ENCODE measurements at places on chromosomes 1 and 21.

- H3K4me1 ChIP-seq, result no peaks in the 10 kb centered on the region
- H3K27ac ChIP-seq, result no peak overlapping the region
- no peak for DNase-seq
- H3K36me3 ChIP-seq, result peaks cover 57% of the 10 kb centered on the region
These were observed 15.4 kb downstream of the NOL9 start for GRCh38 chr1:6538956-6539355.

DNA sequence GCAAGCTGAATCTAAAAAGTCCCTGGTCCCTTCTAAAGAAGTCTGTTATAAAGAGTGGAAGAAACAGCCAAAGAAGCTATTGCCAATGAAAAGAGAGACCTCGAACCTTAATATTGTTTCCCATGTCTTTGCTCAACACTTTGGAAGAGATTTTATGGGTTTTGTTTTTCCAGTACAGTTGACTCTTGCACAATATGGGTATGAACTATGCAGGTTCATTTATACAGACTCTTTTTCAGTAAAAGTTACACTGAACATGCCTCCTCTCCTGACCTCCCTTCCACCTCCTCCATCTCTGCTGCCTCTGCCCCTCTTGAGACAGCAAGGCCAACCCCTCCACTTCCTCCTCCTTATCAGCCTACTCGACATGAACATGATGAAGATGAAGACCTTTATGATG lies 332.5 kb downstream of the SETD4 start:
- no peak for DNase-seq
- H3K27me3 ChIP-seq, result no peaks in the 10 kb centered on the region
- H3K27ac ChIP-seq, result no peak overlapping the region
- H3K4me3 ChIP-seq, result no peak overlapping the region
- no peaks in the 10 kb centered on the region for H3K36me3 ChIP-seq

- H3K27me3 ChIP-seq, result no peaks in the 10 kb centered on the region
- no peak overlapping the region for H3K27ac ChIP-seq
These were observed 21.5 kb downstream of the RPL5 start for GRCh38 chr1:92853299-92853698.

GRCh38 chr1:30259631-30260030 lies 463.8 kb downstream of the MATN1 start:
- no peak overlapping the region for H3K27ac ChIP-seq
- H3K4me3 ChIP-seq, result no peak overlapping the region
- no peaks in the 10 kb centered on the region for H3K36me3 ChIP-seq

DNA sequence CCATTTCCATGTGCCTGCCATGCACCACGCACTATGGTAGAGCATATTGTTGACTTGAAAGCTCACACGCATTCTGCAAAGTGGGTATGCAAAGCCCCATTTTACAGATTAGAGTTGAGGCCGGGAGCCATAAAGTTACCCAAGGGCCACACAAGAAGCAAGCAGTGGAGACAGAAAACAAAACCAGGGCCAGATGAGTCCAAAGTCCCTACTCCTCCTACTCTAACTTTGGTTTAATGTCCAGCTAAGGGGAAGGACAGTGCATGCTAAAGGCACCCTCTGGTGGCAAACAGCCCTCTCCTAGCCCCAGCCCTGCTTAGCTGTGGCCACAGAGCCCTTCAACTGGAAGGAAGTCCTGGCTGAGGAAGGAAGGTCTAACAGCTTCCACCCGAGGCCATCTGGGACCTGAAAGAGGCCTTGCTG lies 74.9 kb downstream of the SLC66A1 start:
- no peak overlapping the region for H3K4me3 ChIP-seq
- no peak overlapping the region for H3K27ac ChIP-seq
- DNase-seq, result no peak

GRCh38 chr1:58650141-58650540 lies 49.7 kb downstream of the MYSM1 start:
- no peak for DNase-seq
- peaks cover 16% of the 10 kb centered on the region for H3K36me3 ChIP-seq
- no peaks in the 10 kb centered on the region for H3K27me3 ChIP-seq
- H3K4me1 ChIP-seq, result no peaks in the 10 kb centered on the region
- no peak overlapping the region for H3K27ac ChIP-seq

DNA sequence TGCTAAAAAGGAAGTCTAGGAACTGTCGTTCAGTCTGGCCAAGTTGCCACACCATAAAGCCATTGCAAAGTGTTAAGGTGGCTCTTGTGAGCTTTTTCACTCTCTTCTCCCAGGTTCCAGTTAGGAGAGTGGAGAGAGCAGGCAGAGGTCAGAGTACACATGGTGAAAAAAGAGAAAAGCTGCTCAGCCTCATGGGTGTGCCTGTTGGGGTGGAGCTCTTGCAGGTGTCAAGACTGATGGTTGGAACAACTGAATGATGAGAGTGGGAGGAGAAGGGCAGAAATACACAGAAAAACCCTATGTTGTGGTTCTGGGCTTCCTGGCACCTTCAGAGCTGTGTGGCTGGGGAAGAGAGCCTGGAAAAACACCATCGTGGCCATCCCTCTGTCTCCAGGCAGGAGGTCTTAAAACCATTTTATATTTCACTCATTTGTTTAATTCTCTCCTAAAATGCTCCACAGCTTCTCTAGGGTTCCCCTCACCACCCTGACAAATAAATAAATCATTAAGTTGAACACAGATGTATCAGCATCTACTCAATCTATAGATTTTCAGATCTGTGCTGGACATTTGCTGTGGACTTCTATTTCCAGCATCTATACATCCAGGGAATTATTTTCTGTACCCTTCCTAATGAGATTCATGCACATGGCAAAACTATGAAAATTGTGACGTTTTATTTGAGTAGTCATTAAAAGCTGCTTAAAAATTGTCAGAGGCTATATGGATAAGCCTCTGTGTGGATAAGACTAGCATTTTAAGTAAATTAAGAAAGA lies 17.5 kb downstream of the UBASH3A start:
- no peak overlapping the region for H3K27ac ChIP-seq
- H3K27me3 ChIP-seq, result peaks cover 27% of the 10 kb centered on the region
- no peaks in the 10 kb centered on the region for H3K36me3 ChIP-seq
- no peak overlapping the region for H3K4me3 ChIP-seq
- no peaks in the 10 kb centered on the region for H3K4me1 ChIP-seq

- H3K4me3 ChIP-seq, result no peak overlapping the region
- H3K27ac ChIP-seq, result no peak overlapping the region
- no peaks in the 10 kb centered on the region for H3K27me3 ChIP-seq
- no peaks in the 10 kb centered on the region for H3K36me3 ChIP-seq
- no peak for DNase-seq
These were observed 166.9 kb downstream of the TNFSF18 start for GRCh38 chr1:172883844-172884243.

DNA sequence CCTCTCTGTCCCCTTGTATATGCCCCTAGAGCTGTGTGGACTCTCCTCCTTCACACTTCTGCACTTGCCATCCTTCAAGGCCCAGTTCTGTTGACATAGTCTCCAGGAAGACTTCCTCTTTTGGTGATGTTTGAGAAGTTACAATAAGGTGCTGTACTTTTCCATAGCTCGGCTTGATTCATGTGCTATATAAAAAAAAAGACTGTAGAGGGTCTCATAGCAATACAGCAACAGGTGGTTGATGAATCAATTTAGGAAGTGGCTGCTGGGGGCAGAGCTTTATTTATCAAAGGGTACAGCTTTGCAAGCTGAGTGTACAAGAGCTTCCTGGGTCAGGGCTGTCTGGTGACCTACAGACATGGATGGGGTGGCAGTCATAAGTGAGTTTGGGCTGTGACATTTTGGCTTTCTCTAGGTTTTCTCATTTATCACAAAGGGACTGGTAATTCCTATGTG lies 102.7 kb downstream of the RUNX1 start:
- no peak for DNase-seq
- H3K36me3 ChIP-seq, result no peaks in the 10 kb centered on the region
- no peaks in the 10 kb centered on the region for H3K27me3 ChIP-seq
- H3K4me3 ChIP-seq, result no peak overlapping the region
- no peaks in the 10 kb centered on the region for H3K4me1 ChIP-seq

GRCh38 chr1:158039380-158039779 lies 45.9 kb downstream of the KIRREL1 start:
- no peaks in the 10 kb centered on the region for H3K27me3 ChIP-seq
- no peak overlapping the region for H3K4me3 ChIP-seq
- peaks cover 19% of the 10 kb centered on the region for H3K4me1 ChIP-seq
- no peaks in the 10 kb centered on the region for H3K36me3 ChIP-seq
- H3K27ac ChIP-seq, result no peak overlapping the region

GRCh38 chr1:68703921-68704354 lies 207.1 kb upstream of the DEPDC1 start:
- DNase-seq, result no peak
- H3K27ac ChIP-seq, result no peak overlapping the region
- no peaks in the 10 kb centered on the region for H3K27me3 ChIP-seq
- H3K36me3 ChIP-seq, result no peaks in the 10 kb centered on the region

- peaks cover 33% of the 10 kb centered on the region for H3K36me3 ChIP-seq
- H3K4me1 ChIP-seq, result no peaks in the 10 kb centered on the region
- DNase-seq, result no peak
- no peak overlapping the region for H3K27ac ChIP-seq
- H3K4me3 ChIP-seq, result no peak overlapping the region
These were observed 107.1 kb downstream of the ST3GAL3 start for GRCh38 chr1:43814401-43814800.

- no peaks in the 10 kb centered on the region for H3K4me1 ChIP-seq
- H3K27me3 ChIP-seq, result no peaks in the 10 kb centered on the region
- no peaks in the 10 kb centered on the region for H3K36me3 ChIP-seq
These were observed 310.0 kb downstream of the PBX1 start for GRCh38 chr1:164868990-164869389.

DNA sequence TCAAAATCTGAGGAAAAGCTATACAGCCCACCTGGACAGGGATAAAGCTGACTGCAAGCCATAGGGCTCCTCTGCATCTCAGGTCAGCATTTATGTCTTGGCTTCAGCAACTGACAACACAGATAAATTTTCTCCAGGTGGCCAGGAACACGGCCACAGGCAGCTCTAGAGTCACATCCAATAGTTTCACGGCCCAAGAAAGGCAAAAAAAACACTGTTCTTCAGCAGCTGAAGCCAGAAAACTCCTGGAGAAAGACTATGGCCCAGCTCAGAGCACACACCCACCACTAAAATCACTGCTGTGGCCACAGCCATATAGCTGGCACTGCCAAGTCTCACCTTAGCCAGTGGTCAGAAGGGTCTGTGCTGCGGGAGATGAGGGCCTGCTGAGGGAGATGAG lies 77.8 kb downstream of the HSF2BP start:
- H3K4me1 ChIP-seq, result peaks cover 9% of the 10 kb centered on the region
- no peak for DNase-seq
- no peak overlapping the region for H3K4me3 ChIP-seq
- H3K27ac ChIP-seq, result no peak overlapping the region

GRCh38 chr1:70504176-70504820 lies 93.2 kb downstream of the CTH start:
- no peak for DNase-seq
- no peak overlapping the region for H3K27ac ChIP-seq
- H3K4me3 ChIP-seq, result no peak overlapping the region
- H3K36me3 ChIP-seq, result no peaks in the 10 kb centered on the region
- H3K4me1 ChIP-seq, result no peaks in the 10 kb centered on the region

- H3K27me3 ChIP-seq, result no peaks in the 10 kb centered on the region
- no peak overlapping the region for H3K27ac ChIP-seq
- DNase-seq, result no peak
- H3K4me3 ChIP-seq, result no peak overlapping the region
- no peaks in the 10 kb centered on the region for H3K4me1 ChIP-seq
These were observed 7.6 kb upstream of the PLA2G2D start for GRCh38 chr1:20126806-20127440.

DNA sequence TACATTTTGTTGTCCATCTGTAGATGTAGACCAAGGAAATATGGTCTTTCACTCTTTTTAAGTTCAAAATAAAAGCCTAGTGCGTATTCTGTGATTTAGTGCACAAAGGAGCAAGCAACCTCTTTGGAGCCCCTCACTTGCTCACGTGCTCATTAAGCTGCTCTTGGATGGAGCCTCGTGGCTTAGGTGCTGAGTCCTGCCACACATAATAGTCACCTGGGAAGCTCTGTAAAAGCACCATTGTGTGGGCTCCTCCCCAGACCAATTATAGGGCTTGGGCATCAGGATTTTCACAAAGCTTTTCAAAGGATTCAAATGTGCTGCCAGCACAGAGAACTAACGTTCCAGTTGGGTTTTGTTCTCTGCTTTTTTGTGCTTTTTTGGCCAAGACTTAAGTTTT lies 85.0 kb downstream of the PCP4 start:
- no peak for DNase-seq
- H3K27ac ChIP-seq, result no peak overlapping the region
- no peak overlapping the region for H3K4me3 ChIP-seq
- H3K36me3 ChIP-seq, result no peaks in the 10 kb centered on the region

DNA sequence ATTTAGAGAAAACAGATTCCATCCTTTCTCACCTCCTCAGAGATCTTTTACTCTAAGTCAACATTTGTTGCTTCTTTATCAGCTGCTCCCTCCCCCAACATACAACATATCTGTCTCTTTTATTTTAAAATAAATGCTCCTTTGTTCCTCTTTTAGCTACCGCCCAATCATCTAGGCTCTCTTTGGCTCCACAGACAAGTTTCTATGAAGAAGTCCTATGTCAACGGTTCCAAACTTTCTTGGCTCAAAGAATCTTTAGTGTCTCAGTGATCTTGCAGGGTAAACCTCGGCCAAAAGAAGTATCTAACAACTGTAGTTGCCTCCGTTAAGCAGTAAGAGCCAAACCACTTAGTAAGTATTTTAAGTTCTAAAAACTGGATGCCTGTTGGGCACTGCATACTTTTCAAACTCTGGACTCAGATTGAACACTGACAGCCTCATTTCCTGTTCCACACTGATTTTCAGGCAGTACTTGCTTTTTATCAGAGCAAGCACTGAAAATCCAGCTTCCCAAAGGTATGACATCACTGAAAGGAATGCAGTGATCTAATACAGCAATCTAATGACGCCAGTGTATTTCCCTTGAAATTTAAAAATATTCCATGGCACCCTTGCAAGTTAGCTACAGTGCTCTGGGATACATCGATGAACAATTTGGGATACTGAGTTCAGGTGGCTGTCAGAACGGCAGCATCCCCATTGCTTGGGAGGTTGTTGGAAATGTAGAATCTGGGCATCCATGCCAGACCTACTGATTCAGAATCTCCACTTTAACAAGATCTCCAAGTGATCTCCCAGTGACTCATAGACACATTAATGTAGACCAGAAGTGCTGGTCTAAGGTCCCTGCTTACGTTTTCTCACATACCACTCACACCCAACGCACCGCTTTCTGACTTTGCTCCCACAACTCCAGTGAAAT lies 26.8 kb downstream of the EGLN1 start:
- peaks cover 24% of the 10 kb centered on the region for H3K4me1 ChIP-seq
- H3K36me3 ChIP-seq, result no peaks in the 10 kb centered on the region
- peak overlapping the region; percentile 0 for H3K27ac ChIP-seq
- DNase-seq, result peak; percentile 23

DNA sequence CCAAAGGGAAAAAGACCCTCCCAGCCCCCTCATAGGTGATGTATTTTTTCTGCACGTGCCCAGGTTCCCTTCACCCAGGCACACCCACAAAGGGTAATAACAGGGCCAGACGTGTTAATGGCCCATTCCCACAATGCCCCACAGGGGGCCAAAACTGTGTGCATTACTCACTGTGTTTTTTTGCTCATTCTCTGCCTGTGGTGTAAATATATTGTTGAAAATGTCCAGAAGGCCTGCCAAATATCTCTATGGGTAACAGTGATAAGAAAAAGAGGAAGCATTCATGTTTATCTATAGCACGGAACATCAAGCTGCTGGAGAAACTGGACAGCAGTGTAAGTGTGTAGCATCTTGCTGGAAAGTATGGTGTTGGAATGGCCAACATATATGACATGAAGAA lies 21.9 kb downstream of the RHEX start:
- no peaks in the 10 kb centered on the region for H3K27me3 ChIP-seq
- H3K36me3 ChIP-seq, result no peaks in the 10 kb centered on the region
- no peak for DNase-seq
- H3K27ac ChIP-seq, result no peak overlapping the region
- H3K4me1 ChIP-seq, result no peaks in the 10 kb centered on the region

All from heart left ventricle (tissue), 16 donors.